Activated CD4-positive, alpha-beta T cell treated with anti-CD3 and anti-CD28 coated beads, Interleukin-2, amount 50 U/mL, for 4 hours (primary cell): ENCODE measurements at places on chromosomes 6 and 20.

GRCh38 chr20:31915491-31916280 is 36.2 kb downstream of the PDRG1 start:
- no peak for DNase-seq

DNA sequence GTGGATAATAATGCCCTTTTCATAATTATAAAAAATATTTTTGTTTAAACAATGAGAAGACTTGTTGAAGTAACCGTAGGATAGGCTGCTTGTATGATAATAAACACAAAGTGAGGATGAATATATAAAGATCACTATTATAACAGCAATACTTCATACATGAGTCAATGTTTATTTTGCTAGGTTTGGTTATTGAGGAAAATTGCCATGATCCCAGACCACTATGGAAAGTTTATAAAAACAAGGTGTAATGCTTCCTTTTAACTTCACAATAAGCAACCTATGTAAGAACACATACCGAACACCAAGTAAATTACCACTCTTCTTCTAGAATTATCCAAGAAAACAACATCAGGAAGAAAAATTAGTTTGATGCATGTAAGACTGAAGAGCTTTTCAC is 495.3 kb upstream of the RNF217 start:
- DNase-seq, result no peak

- DNase-seq, result no peak
Measured at GRCh38 chr6:110645685-110646418, 169.4 kb downstream of the CDK19 start.

DNA sequence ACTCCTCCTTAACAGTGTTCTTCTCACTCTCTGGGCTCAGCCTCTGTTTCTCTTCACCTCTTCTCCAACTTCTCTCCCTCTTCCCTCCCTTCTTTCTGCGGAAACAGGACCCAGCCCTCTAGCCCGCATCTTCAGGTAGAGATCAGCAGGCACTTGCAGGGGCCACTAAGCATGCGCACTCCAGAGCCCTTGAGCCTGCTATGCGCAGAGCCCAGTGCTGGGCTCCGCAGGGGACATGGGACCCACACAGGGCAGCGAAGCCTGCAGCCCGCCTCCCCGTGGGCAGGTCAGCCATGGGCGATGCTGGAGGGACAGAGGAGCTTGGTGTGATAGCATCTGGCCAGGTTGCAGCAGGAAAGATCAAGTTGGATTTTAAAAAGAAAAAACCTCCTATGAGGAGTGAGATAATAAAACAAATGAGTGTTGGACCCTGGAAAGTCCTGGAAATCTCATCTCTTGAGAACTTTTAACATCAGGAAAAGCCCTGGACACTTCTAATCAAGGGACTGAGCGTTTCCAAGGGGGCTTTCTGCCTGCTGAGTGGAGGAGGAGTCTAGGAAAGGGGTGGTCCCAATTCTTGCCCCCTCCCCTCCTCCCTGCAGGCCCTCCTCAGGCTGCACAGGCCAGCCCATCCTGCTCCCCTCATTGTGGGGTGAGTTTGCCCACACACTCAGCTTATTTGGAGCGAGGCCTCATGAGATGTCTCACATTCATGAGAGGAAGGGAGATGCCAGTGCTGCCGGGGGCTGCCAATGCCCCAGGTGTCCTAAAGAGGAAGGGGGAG is 71.9 kb downstream of the MDGA1 start:
- DNase-seq, result no peak

DNA sequence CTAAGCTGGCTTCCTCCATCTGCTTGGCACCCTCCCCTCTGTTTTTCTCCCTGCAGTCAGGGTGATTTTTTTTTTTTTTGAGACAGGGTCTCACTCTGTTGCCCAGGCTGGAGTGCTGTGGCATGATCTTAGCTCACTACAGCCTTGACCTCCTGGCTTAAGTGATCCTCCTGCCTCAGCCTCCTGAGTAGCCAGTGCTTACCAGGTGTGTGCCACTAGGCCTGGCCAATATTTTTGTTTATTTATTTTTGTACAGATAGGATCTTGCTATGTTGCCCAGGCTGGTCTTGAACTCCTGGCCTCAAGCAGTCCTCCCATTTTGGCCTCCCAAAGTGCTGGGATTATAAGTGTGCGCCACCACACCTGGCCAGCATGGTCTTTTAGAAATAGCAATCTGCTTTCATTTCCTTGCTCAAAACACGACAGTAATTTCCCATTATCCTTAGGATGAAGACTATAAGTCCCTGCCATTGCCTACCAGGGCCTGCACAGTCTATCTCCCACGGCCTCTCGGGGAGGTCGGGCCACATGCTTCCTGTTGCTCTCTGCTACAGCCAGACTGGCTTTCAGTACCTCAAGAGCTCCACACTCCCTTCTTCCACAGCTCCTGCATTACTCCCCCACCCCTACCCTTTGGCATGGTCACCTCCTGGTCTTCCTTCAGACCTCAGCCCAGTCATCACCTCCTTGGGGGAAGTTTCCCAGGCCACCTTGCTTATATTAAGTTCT is 11.1 kb upstream of the CD164 start:
- DNase-seq, result no peak
